Naive B cell (primary cell): ENCODE measurements at places on chromosomes 6 and 20.
A peak's percentile ranks its signal among the peaks of the same experiment; 100 is the strongest.

- DNase-seq: no peak
These were observed 9.6 kb downstream of the VSX1 start for GRCh38 chr20:25072226-25072811.

DNA sequence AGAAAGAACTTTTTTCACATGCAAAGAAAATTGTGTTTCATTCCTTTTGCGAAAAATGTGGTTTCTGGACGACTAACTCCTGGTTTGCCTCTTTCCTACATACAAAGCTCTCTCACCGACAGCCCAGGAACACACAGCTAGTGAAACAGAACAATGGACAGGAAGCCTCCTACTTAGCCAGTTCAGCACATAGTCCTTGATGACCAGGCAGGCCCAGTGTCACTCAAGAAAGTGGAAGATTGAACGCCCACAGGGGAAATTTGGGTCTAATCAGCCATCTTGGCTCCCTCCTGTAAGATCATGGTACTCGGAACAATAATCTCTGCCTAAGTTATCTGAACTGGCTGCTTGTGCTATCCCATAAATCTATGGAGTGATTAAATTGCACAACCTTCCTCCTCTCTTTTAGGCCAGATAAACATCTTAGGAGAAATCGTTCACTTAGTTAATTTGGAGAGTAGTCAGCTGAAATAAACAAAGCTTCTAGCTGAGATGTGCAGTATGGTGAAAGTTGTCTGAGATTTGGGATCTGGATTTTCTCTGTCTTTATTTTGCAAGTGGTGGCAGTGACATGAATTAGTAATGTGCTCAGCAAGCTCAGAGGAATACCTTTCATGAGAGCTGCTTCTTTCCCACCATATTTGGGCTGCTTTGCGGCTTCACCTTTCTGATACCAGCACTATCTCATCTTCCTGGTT, 147.0 kb downstream of the MTFR2 start:
- DNase-seq: no peak

GRCh38 chr20:20459726-20460125, 91.8 kb downstream of the INSM1 start:
- no peak for DNase-seq

DNA sequence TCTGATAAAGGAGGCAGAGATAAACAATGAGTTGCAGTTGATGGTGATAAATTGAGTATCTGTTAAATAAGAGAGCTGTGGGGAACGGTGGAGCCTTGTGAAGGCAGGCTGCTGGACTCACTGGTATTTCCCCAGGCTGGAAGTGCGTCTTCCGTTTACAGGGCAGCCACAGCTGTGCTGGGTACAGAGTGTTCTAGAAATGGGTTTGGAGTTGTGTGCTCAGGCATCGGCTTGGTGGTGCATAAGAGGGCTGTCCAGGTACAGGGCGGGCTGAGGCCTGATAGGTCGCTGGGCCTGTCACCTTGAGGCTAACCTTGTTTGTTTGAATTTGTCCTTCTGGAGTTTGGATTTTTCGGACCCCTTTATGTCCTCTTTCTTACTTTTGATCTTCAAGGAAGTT, 39.3 kb downstream of the ARID1B start:
- peak; percentile 20 for DNase-seq

GRCh38 chr6:133865680-133866079, 23.2 kb upstream of the TCF21 start:
- DNase-seq: no peak

- DNase-seq: no peak
These were observed 77.3 kb downstream of the TCP11 start for GRCh38 chr6:35063701-35064280.

- no peak for DNase-seq
These were observed 201.2 kb downstream of the PTPRK start for GRCh38 chr6:128319157-128319556.

DNA sequence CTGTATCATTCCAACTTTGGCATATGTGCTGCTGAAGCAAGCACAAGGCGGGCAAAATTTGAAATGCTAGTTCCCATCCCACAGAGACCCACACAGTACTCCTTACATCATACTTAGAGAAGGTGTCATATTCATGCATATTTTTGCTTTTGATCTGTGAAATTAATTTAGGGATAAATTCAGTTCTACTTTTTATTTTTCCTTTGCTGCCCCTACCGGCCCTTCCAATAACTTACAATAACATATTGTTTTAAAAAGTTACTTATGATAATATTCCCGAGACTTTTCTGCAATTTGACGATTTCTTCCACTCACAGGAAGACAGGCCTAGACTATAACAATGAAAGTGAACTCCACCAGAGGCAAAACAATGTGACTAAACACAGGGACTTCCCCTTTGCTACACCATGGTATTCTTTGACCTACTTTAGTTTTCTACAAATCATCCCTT, 35.0 kb downstream of the SESN1 start:
- peak; percentile 7 for DNase-seq

GRCh38 chr6:7261032-7261841, 51.8 kb downstream of the SSR1 start:
- peak; percentile 48 for DNase-seq

- peak; percentile 48 for DNase-seq
These were observed 53.2 kb downstream of the EIF2S2 start for GRCh38 chr20:34058831-34059230.

DNA sequence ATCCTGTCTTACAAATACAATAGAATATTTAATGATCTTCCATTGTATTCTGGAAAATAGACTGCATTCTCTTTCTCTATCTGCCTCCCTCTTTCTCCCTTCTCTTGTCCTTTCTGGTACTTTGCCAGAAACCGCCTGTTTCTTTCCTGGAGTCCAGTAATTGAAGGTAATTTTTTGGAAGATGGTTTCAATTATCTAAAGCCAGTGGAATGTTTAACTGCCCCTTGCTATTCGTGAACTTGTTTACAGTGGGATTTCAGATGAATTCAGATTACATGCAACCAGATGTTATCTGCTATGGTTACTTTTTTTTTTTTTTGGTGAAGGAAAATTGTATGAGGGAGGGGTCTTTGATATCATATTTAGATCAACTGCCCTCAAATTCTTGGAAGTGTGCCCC, 655.5 kb upstream of the FLRT3 start:
- no peak for DNase-seq

DNA sequence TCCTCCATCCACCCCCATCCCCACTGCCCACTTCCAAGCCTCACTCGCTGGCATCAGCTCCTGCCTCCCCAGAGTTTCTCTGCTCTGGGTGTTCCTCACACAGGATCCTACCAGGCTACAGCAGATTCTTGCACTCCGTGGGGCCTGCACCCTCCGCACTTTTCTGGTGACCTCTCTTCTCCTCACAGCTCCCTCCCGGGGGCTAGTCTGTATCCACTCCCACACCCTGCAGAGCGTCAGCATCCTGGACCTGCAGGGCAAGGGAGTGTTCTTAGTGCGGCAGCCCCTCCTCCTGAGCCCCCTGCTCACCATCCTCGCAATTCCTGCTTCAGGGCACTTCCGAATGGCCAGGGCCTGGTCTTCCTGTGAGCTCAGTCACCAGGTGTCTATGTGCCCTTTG, 224.2 kb downstream of the DLL1 start:
- no peak for DNase-seq

DNA sequence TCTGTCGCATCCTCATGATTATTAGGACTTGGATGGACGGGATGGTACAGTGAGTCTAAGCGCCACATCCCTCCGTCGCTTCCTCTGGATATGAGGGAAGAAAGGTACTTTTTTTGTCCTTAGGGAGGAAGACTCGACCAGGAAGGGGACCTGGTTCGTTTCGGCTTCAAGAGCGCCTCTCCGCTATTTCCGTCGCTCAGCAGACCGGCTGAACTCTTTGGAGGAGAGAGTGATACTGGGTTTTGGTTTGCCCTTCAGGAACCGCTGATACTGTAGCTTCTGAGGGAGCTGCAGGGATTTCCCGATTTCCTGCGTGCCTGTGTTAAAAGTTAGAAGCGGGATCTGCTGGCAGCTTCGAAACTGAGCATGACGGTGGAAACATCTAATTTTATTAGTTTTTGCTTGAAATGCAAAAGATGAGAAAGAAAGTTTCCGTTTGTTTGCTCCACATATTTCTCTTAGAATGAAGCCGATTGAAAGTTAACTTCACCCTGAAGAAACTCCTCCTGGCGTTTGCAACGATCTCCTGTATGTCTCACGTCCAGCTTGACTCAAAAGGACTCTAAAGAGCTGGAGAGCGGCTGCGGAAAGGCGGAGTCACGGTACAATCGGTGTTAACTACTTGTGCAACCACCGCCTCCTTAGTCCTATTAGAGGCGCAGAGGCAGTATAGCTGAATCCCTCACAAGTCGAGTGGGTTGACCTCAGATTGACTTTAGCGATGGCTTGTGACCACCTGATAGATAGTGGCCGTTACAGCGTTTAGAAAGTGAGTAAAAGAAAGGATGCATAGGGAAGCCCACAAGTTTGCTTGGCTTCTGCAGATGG, 129.4 kb downstream of the TRIM27 start:
- DNase-seq: no peak

GRCh38 chr6:139131736-139132280, 3.1 kb upstream of the HECA start:
- DNase-seq: peak; percentile 55

DNA sequence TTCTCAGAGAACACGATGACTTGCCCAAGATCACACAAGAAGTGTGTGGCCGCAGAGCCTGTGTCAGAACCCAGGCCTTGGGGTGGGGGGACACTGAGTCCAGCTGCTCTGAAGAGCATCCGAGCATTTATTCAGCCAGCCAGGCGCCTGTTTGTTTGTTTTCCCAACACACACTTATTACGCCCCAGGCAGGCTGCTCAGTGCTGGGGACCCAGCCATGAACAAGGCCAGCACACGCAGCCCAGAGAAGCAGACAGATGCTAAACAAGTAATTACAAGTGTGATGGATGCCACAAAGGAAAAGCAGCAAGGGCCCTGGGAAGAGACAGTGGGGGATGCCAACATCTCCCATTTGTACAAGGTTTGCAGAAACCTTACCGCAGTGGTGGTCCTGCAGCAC, 19.4 kb upstream of the SIRPA start:
- no peak for DNase-seq

DNA sequence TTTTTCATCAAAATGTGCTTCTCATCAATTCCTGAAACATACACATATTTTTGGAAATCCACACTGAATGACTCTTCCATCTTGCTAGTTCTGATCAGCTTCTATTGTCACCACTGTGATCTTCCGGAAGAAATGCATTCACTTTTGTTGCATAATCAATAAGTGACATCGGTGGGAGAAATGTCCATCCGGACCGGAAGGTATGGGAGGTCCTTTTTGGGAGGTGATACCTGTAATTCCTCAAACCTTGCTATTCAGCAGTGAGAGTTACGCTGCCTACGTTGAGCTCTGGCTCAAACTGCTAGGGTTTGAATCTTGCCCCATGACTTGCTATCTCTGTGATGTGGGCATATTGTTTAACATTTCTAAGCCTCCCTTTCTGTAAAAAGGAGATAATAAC, 16.6 kb upstream of the TFB1M start:
- DNase-seq: no peak

- DNase-seq: peak; percentile 81
These were observed 11.4 kb downstream of the SYNGAP1 start for GRCh38 chr6:33430991-33431879.

DNA sequence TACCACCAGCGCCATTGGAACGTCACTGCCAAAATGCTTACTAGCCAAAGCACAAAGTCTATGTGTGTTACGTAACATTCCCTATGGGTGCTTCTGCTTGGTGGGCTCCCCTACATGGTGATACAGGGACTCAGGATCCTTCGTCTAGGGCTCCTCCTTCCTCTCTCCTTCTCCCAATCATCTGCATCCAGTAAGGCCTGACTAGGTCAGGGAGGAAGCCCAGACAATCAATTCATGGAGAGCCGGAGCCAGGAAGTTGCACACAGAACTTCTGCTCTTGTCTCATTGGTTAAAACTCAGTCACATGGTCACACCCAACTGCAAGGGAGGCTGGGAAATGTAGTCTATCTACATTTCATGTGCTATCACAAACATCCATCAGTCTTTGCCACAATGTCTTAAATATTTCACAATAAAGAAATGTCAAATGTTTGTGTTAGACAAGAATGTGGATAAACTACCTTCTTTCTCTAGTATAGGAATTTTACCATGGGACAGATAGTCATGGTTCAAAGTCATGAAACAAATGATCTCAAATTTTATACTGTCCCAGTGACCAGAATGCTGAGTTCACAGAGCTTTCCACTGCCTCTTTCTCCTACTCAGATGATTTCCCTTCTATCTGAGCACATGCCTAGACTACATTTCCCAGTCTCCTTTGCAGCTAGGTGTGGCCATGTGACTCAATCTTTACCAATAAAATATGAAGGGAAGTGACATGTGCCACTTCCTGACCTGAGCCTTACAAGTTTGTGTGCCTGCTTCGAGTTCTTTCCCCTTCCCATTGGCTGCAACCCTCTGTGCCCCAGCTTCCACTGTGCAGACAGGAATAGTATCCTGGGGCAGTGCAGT, 9.3 kb upstream of the KCNK15 start:
- peak; percentile 38 for DNase-seq

- DNase-seq: no peak
These were observed 3.4 kb upstream of the BPIFB6 start for GRCh38 chr20:33027769-33028751.

GRCh38 chr20:32391003-32391402, 32.9 kb downstream of the ASXL1 start:
- DNase-seq: no peak

GRCh38 chr6:162409741-162410691, 317.6 kb downstream of the PRKN start:
- DNase-seq: no peak

GRCh38 chr20:57890202-57890800, 180.5 kb upstream of the PMEPA1 start:
- no peak for DNase-seq

GRCh38 chr6:72213654-72214053, 327.3 kb downstream of the RIMS1 start:
- DNase-seq: no peak

- no peak for DNase-seq
These were observed 143.6 kb upstream of the TMEM170B start for GRCh38 chr6:11393713-11394627.

DNA sequence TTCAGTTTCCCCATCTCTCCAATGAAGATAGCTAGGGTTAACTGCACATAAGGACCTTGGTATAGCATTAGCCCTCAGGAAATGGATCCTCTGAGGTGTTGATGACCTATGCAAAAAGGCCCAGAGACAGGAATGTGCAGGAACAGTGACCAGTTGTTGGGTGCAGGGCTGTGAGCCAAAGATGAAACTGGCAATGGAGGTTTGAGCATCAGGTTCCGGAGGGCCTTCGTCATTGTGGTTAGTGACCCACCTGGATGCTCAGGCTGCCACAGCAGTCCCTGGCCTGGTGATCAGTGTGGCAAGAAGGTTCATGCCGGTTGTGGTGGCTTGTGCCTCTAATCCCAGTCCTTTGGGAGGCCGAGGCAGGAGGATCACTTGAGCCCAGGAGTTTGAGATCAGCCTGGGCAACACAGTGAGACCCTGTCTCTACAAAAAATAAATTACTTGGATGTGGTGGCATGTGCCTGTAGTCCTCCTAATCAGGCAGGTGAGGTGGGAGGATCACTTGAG, 43.7 kb downstream of the TM9SF4 start:
- no peak for DNase-seq

GRCh38 chr6:90297115-90297866, 648 bp upstream of the BACH2 start:
- DNase-seq: no peak
